Esophagus muscularis mucosa (tissue), 4 donors: ENCODE measurements at places on chromosomes 1 and 21. TPM values are rescaled to one million over a fixed set of nuclear protein-coding genes. Genes with fewer than 3 reads are reported as not detected.

DNA sequence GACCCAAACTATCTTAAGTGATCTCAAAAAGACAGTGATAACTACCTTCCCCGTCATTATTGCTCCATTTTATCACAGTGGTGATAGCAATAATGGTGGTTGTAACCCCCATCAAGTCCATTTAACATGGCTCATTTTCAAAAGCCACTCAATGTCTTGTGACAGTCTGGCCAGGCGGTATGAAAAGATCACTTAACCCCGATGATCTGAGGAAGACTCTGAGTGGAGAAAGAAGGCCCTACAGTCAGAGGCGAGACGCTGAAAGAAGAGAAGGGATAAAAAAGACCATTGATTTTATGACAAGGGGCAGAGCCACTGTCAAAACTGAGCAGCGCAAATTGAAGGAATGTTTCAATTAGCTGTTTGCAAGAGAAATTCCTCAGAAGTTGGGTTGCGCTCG is 417.2 kb upstream of the PBX1 start:
- no peak for DNase-seq

DNA sequence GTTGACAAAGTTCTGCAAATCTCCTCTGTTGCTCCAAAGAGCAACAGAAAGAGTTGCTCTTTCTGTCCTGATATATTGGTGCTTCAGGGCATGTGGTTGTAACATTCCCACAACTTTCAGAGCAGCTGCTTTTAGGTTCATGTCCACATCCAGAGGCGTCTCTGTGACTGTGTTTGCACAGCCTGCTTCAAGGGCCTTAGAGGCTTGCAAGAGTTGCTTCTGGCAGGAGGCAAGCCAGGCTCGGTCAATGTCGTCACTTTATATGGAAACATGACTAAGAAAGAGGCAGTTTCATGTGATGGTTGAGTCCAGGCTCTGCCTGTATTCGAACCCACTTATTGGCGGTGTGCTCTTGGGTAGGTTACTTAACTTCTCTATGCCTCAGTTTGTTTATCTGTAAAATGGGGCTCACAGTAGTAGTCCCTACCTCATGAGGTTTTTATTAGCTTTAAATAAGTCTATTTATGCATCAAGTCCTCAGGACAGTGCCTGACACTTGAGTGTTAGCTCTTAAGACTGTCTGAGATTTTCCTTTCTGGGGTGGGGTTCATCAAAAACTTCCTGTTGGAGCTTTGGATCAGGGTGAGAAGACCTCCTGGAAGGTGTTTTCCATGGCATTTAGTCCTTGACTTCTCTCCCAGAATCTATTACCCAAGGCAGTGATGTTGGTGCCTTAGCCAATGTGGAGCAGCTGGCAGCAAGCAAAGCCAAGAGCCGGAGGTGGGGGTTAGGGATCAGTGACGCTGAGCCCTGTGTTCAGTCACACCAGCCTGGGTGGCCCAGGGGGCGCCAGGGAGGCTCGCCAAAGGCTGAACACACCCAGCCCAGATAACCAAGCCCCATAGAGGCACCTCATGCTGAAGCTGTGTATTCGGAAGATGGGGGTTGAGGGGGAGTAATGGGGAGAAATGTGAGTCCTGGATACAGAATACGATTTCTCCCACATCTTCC is 18.9 kb downstream of the LHX4 start:
- no peak for DNase-seq

The PRR9 gene
- total RNA-seq: not detected

DNA sequence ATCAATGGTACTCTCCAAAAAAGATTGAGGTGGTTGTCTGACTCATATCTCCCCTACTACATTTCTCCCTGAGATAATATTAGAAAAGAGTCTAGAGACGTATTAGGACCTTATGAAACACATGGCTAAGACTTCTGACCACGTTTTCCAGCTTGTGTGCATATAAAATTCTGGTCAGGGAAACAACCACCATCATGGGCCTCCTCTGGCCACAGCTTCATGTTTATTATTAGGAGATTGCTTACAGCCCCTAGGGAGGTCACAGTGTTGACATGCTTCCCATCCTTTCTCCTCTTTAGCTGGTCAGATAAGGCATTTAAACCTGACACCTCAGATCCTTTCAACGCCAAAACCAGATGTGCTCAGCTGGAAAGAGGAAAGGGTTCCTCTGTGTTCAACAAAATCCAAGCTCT is 620.2 kb downstream of the PLPP3 start:
- no peak for DNase-seq

DNA sequence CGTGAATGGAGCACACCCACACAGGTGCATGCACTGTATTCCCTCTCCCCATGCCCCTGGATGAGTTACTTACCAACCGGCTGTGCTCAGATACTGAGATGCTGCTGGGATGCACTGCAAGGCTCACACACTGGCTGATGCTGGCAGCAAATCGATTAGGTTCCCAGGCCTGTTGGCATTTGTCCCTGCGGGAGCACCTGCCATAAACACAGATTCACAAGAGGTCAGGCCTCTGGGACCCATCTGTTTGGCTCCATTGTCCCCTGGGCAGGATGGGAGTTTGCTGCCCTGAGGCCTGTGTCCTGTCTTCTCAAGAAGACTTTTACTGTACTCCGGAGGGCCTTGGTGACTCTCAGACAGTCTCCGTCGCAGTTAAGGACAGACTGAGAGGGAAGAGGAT is 145.4 kb downstream of the PLXNA2 start:
- DNase-seq: no peak
